ENCODE measurements at places on chromosomes 3 and 15.

DNA sequence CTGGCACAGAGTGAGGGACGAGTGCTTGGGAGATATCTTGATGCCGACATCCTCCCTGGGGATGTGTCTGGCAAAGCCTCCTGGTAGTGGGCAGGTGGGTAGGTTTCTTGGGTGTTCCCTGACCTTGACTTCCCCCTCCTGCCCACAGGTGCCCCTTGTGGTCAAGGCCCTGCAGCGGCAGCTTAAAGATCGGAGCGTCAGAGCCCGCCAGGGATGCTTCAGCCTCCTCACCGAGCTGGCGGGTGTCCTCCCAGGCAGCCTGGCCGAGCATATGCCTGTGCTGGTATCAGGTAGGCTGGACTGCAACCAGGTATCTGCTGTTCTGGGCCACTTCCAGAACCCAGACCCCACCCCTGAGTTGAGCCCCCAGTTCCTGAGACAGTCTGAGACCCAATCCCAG is 19.2 kb downstream of the CAND2 start:
- no peak for DNase-seq

DNA sequence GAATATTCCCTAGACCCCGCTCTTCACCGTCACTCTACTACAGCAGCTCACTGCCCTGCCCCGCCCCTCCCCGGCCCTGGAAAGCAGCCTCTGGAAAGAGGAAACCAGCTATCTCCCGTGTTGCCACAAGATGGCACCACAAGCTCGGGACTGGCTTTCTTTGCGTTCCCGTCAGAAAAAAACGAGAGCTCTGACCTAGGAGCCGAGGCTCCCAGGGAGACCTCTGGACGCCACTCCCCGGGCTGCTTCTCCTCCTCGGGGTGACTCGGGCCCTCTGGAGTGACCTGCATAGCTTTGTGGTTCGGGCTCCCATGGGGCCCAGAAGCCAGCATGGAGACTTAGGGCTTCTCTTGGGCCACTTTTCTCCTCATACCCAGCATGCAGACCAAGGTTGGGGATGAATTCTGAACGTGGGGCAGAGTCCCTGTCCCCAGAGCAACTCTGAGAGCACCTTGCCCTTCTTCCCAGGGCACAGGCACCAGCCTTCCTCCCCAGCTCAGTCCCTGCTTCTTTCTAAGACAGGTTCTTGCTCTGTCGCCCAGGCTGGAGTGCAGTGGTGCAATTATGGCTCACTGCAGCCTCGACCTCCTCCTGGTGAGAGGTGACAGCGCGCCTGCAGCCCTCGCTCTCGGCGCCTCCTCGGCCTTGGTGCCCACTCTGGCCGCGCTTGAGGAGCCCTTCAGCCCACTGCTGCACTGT is 19.0 kb downstream of the STOML1 start:
- DNase-seq, result peak; percentile 79

- DNase-seq, result no peak
These were observed 291.1 kb upstream of the ROPN1 start for GRCh38 chr3:124282751-124283651.

DNA sequence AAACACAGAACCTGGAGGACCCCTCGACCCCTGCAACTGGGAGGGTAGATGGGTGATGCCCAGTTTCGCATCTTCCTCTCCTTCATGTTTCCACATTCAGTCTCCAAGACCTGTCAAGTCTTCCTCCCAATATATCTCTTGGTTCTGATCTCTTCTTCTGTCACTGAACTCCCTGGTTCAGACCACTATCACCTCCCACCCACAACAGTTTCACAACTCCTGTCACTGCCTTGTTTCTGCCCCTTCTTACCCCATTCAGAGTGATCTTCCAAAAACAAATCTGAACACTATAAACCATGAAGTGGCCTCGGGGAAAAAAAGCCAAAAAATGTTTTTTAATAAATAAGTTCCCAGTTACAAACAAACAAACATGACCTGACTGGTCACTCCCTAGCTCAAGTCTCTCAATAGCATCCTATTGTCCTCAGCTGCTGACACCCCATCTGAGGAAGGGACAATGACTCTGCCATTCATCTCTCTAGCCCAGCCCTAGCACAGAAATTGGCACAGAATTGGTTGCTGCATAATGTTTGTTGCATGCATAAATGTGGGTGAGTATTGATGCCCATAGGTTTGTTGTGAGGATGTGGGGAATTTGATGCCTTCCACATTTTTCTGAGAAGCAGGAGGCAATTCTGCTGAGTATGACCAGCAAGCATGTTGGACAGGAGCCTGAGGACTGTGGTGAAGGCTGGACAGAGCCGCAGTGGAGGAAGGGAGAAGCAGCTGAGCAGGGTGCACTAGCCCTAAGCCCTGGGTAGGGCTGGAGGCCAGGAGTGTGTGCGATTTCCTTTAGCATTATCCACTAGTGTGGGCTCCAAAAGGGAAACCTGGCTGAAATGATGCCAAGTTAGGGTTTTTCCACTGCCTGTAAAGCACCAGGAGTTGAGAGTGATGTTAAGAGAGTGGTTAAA is 12.2 kb upstream of the XYLB start:
- no peak for DNase-seq

DNA sequence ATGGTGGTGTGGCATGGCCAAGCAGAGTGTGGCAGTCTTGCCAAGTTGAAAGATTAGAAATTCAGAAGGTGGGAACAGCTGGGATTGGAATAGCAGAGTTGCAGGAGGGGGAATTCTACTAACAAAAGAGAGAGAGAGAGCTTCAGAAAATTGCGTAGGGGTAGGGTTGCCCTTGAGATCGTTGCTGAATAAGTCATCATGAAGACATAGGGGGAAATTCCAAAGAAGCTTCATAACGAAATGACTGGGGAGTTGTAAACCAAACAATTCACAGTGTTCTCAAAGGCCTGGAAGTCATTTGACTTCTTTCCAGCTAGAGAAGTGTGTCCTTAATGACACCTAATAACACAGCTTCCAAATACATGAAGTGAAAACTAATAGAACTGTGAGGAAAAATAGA is 26.3 kb upstream of the TIPARP start:
- DNase-seq, result no peak

GRCh38 chr3:31791090-31791430 is 190.0 kb downstream of the OSBPL10 start:
- DNase-seq, result no peak

DNA sequence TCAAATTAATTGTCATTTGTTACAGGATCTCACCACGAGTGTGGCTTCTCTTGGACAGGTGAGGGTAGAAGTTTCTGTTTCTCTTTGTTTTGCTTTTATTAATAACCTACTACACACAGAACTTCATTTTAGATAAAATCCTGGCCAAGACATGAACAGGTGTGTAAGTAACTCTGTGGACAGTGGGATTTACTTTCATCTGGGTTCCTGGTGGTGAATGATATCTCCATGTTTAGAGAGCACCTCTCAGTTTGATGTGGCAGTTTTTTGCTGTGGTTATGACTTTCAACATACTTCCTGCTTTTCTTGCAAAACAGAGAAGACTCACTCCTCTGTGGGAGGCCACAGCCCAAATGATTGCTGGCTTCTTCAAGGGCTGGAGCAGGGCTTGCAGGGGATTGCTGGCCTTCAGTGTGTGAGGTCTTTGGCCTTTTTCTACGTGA is 71.1 kb upstream of the XCR1 start:
- DNase-seq, result peak; percentile 68

- peak; percentile 93 for DNase-seq
These were observed 4.6 kb upstream of the EPB42 start for GRCh38 chr15:43225201-43225949.

DNA sequence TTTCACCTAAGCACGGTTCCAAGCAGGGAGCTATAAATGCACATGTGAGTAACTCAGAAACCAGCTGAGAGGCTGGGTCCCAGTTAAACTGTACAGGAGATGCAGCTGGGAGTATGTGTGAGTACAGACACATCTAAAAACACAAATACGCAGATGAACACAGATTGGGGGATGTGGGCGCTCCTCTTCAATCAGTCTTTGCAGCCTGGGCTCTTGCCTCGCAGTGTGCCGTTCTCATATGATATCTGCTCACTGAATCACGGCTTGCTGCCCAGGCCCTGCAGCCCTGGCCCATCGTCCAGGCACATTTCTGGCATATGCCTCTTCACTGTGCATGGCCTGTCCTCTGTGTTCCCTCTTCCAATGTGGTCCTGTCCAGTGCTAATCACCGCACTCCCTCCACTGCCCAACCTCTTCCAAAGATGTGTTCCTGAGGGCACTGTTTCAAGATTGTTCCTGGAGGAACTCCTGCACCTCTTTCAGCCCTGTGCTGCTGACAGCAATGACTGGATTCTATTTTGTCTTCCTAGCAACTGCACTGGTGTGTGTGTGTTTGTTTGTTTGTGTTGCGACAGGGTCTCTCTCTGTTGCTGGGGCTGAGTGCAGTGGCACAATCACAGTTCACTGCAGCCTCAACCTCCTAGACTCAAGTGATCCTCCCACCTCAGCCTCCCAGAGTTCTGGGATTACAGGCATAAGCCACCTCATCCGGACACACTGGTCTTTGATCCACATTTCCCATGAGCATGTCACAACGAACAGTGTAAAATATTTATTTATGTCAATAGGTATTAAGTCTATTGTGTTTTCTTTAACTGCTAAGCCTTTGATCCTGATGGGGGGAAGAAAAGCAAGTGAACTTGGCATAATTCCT is 17.0 kb downstream of the CA12 start:
- DNase-seq, result no peak

GRCh38 chr3:16849795-16850194 is 35.0 kb upstream of the PLCL2 start:
- no peak for DNase-seq

GRCh38 chr15:44028349-44028748 is 166.7 kb downstream of the FRMD5 start:
- DNase-seq, result no peak

- DNase-seq, result no peak
These were observed 538.8 kb upstream of the ZNF717 start for GRCh38 chr3:76324101-76324500.

- DNase-seq, result no peak
These were observed 340.6 kb downstream of the KCNH8 start for GRCh38 chr3:19488939-19489338.

- no peak for DNase-seq
These were observed 643.0 kb downstream of the TBL1XR1 start for GRCh38 chr3:176554264-176554663.

DNA sequence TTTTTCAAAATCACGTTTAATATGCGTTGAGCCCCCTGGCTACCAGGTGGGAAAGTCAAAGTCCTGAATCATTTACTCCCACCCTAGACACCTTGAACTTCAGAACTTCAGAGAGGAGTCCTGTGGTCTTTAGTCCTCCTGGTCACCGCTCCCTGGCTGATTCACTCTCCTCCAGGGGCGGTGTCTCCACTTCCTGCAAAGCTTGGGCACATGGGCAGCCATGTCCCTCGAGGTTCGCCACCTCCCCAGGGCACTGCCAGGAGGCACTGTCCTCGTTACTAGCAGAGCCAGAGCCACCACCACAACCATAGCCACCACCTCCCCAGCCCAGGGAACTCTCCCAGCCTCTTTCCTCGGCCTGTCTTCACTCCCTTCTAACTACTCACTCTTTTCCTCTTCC is 31.0 kb downstream of the LOXL1 start:
- DNase-seq, result no peak

DNA sequence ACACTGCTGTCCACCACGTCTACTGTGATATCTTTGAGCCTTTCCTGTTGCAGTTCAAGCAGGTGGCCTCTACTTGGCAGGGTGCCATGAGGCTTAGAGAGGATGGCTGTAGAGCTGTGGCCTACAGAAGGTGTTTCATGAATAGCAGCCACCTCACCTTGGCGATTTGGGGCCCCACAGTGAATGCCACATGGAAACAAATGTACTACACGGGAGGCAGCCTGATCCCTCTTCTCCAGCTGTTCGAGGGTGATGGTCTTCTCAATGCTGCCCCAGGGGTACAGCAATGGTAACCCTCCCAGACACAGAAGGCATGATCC is 70.7 kb downstream of the FAM43A start:
- DNase-seq, result no peak

- DNase-seq, result no peak
These were observed 39.4 kb upstream of the CCR4 start for GRCh38 chr3:32912046-32912445.

DNA sequence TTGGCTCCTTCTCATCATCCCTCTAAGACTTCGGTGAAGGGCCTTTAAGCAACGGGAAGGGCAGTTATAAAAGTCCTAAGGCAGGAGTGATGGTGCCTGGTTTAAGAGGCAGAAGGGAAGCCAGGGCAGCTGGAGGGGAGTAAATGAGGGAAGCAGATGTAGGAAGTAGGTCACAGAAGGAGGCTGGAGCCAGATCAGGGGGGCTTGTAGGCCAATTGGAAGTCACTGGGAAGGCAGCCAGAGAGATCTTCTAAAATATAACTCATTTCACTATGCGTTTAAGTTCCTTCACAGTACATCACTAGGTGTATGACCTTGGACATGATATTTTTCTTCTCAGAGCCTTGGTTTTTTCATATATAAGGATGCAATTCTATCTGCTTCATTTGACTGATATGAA is 94.7 kb downstream of the MYH15 start:
- no peak for DNase-seq
